ENCODE measurements at places on chromosomes 13 and 19. TPM values are rescaled to one million over a fixed set of nuclear protein-coding genes. Genes with fewer than 3 reads are reported as not detected.

The MAG gene
- not detected for total RNA-seq

The GDF15 gene
- total RNA-seq = 152 TPM

The U2AF1L4 gene
- total RNA-seq = 2.9 TPM

The MATK gene
- total RNA-seq = 0.34 TPM

The GPR12 gene
- not detected for total RNA-seq

The FARP1 gene
- 27.0 TPM for total RNA-seq

The KRTDAP gene
- total RNA-seq = not detected

The SIGLEC9 gene
- total RNA-seq = 0.19 TPM

The CASP14 gene
- not detected for total RNA-seq

The SKA3 gene
- total RNA-seq = 7.5 TPM

The MAB21L1 gene
- total RNA-seq = 0.17 TPM

The ZFP28 gene
- total RNA-seq = 8.1 TPM

The FGF9 gene
- not detected for total RNA-seq

Data from dermis blood vessel endothelial cell (primary cell).